Uterus (tissue), 4 donors: ENCODE measurements at places on chromosomes 4 and X. TPM values are rescaled to one million over a fixed set of nuclear protein-coding genes. Genes with fewer than 3 reads are reported as not detected.

Gene TEC
- 2.9 TPM for total RNA-seq

Gene CXCL3
- total RNA-seq, result 0.62 TPM

GRCh38 chr4:79625361-79625760, 217.3 kb upstream of the GK2 start:
- H3K27ac ChIP-seq, result peak overlapping the region; percentile 6
- no peaks in the 10 kb centered on the region for H3K4me1 ChIP-seq
- no peaks in the 10 kb centered on the region for H3K36me3 ChIP-seq

Gene ADGRA3
- total RNA-seq, result 103 TPM

- no peak overlapping the region for H3K27ac ChIP-seq
- no peaks in the 10 kb centered on the region for H3K27me3 ChIP-seq
- no peak overlapping the region for H3K4me3 ChIP-seq
- DNase-seq, result no peak
These were observed 289.7 kb upstream of the LDB2 start for GRCh38 chr4:17188125-17188524.

DNA sequence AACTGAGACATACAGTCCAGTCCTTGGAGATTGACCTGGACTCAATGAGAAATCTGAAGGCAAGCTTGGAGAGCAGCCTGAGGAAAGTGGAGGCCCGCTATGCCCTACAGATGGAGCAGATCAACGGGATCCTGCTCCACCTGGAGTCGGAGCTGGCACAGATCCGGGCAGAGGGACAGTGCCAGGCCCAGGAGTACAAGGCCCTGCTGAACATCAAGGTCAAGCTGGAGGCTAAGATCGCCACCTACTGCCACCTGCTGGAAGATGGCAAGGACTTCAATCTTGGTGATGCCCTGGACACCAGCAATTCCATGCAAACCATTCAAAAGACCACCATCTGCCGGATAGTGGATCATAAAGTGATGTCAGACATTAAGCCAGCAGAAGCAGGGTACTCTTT, 20.4 kb upstream of the FRMPD3 start:
- no peak overlapping the region for H3K27ac ChIP-seq
- H3K4me3 ChIP-seq, result no peak overlapping the region
- no peaks in the 10 kb centered on the region for H3K36me3 ChIP-seq
- H3K4me1 ChIP-seq, result no peaks in the 10 kb centered on the region
- H3K27me3 ChIP-seq, result no peaks in the 10 kb centered on the region

- H3K27me3 ChIP-seq, result no peaks in the 10 kb centered on the region
- H3K4me1 ChIP-seq, result no peaks in the 10 kb centered on the region
- no peak overlapping the region for H3K4me3 ChIP-seq
- H3K36me3 ChIP-seq, result no peaks in the 10 kb centered on the region
- no peak overlapping the region for H3K27ac ChIP-seq
- peak; percentile 15 for DNase-seq
These were observed 833.9 kb upstream of the PRKX start for GRCh38 chrX:4547213-4547836.

Gene BST1
- 1.5 TPM for total RNA-seq

Gene GYG2
- not detected for total RNA-seq

Gene NELFA
- total RNA-seq, result 11.3 TPM

DNA sequence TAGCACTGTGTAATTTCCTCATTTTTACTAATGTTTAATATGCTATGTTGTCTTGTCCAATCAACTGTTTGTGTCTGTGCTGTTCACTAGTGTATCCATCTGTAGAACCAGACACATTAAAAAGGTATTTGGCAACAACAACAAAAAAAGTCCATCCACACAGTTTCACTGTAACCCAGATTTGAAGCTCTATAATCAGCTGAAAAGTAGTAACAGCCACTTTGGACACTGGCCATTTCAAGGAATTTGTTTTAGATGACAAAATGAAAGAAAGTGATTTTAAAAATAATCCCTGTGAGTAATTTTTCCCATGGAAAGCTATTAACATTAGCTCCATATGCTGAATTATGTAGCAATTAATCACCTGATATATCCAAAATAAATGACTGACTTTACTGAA, 2.2 kb upstream of the FBXL5 start:
- DNase-seq, result no peak
- H3K4me3 ChIP-seq, result no peak overlapping the region
- H3K27me3 ChIP-seq, result no peaks in the 10 kb centered on the region
- H3K27ac ChIP-seq, result no peak overlapping the region
- no peaks in the 10 kb centered on the region for H3K4me1 ChIP-seq
- H3K36me3 ChIP-seq, result no peaks in the 10 kb centered on the region

Gene LINC00632
- total RNA-seq, result 38.4 TPM

GRCh38 chr4:184669251-184669650, 19.7 kb downstream of the PRIMPOL start:
- H3K27ac ChIP-seq, result no peak overlapping the region
- no peak overlapping the region for H3K4me3 ChIP-seq
- DNase-seq, result no peak
- no peaks in the 10 kb centered on the region for H3K36me3 ChIP-seq
- H3K27me3 ChIP-seq, result no peaks in the 10 kb centered on the region
- no peaks in the 10 kb centered on the region for H3K4me1 ChIP-seq

Gene RWDD4
- total RNA-seq, result 11.8 TPM

DNA sequence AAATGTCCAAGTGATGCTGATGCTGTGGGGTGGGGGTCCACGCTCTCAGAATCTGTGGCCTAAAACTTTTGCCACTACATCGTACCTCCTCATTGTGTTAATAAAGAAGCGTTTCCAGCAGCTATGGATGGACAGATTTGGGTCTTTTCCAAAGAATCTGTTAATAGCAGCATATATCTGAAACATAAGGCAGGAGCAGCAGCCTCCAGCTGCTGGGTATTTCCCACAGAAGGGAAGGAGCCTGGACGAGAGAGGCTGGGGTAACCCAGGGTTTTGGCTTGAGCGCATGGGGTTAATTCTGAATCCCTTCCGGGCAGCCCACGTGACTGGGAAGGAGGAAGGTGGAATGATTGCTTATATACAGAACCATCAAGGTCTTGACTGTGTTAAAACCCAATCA, 332.4 kb downstream of the BCOR start:
- H3K4me3 ChIP-seq, result no peak overlapping the region
- H3K36me3 ChIP-seq, result no peaks in the 10 kb centered on the region
- peaks cover 2% of the 10 kb centered on the region for H3K4me1 ChIP-seq
- DNase-seq, result no peak
- H3K27ac ChIP-seq, result no peak overlapping the region

Gene CDKL2
- total RNA-seq, result 3.1 TPM

DNA sequence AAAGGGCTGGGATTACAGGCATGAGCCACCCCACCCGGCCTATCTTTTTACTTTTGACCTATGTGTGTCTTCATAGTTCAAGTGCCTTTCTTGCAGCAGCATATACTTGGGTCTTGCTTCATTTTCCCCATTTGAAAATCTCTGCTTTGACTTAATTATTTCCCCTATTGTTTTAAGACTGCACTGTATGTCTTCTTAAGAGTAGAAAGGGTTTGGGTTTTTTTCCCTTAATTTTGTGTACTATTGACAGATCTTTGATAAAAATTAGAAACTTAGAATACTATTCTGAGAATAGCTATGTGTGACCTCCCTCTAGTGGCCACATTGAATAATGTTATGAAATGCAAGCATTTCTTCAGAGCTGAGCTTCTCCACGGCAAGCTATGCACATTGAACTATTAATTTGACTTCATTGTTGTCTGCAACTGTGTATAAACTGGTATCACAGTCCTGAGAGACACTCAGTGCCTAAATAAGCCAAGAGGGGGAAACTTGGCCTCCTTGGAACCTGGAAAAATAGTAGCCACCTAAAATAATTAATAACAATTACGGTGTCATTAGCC, 8.7 kb upstream of the SLC25A4 start:
- no peaks in the 10 kb centered on the region for H3K27me3 ChIP-seq
- H3K36me3 ChIP-seq, result no peaks in the 10 kb centered on the region
- no peak overlapping the region for H3K4me3 ChIP-seq
- no peak overlapping the region for H3K27ac ChIP-seq

- H3K4me3 ChIP-seq, result peak overlapping the region; percentile 44
- no peaks in the 10 kb centered on the region for H3K27me3 ChIP-seq
- H3K27ac ChIP-seq, result peak overlapping the region; percentile 76
- no peaks in the 10 kb centered on the region for H3K4me1 ChIP-seq
These were observed 806 bp upstream of the CD99L2 start for GRCh38 chrX:150899191-150899757.

- no peak overlapping the region for H3K4me3 ChIP-seq
- H3K36me3 ChIP-seq, result no peaks in the 10 kb centered on the region
- H3K4me1 ChIP-seq, result no peaks in the 10 kb centered on the region
- H3K27ac ChIP-seq, result no peak overlapping the region
- no peaks in the 10 kb centered on the region for H3K27me3 ChIP-seq
These were observed 233.0 kb upstream of the SLC7A11 start for GRCh38 chr4:138475116-138475515.

DNA sequence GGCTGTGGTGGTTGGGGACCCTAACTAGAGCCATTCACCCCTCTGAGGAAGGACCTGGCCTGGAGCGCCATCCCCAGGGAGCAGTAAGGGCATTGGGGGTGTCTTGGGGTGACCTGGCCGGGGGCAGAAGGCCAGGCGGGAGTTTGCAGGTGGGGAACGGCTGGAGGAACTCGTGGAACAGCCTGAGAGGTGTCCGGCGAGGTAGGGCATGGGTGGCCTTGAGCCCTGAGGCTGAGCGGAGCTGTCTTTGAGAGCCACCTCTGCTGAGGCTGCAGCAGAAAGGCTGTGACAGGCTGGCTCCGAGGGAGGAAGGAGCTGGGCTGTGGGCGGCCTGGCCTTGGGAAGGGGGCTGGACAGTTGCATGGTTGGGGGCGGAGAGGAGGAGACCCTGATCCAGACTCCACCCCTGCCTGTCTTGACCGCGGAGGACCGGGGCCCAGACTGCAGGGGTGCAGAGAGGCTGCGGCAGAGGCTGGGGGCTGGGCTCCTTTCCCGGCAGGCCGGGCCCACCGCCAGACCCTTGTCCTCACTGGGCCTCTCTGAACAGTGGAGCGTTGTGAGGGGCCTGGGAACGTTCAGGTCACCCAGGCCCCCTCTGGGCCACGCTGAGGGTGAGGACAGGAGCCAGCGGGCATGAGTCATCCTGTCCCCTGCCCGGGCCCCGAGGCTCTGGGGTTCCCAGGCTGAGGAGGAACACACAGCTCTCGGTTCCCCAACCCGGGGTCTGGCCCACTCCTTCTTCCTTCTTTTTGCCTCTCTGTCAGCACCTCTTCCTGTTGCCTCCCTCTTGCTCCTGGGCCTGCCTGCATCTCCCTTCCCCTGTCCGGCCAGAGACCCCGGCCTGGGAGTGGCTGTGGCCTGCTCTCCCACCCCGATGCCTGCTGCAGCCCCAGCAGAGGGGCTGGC, 8.1 kb downstream of the SH3BP2 start:
- H3K4me3 ChIP-seq, result peak overlapping the region; percentile 13
- H3K27ac ChIP-seq, result peak overlapping the region; percentile 84
- no peaks in the 10 kb centered on the region for H3K36me3 ChIP-seq
- peaks cover 8% of the 10 kb centered on the region for H3K4me1 ChIP-seq

- DNase-seq, result no peak
- no peak overlapping the region for H3K4me3 ChIP-seq
- H3K36me3 ChIP-seq, result no peaks in the 10 kb centered on the region
- H3K27ac ChIP-seq, result no peak overlapping the region
These were observed 45.0 kb downstream of the SLC34A2 start for GRCh38 chr4:25700661-25701060.

- no peaks in the 10 kb centered on the region for H3K27me3 ChIP-seq
- H3K4me3 ChIP-seq, result no peak overlapping the region
- no peak for DNase-seq
- H3K27ac ChIP-seq, result no peak overlapping the region
These were observed 330.3 kb downstream of the PDHA2 start for GRCh38 chr4:96170198-96170597.

GRCh38 chrX:107632346-107632745, 4.0 kb downstream of the PRPS1 start:
- H3K4me1 ChIP-seq, result no peaks in the 10 kb centered on the region
- H3K27me3 ChIP-seq, result no peaks in the 10 kb centered on the region
- H3K4me3 ChIP-seq, result no peak overlapping the region
- DNase-seq, result no peak

GRCh38 chr4:7750972-7751371, 188.7 kb downstream of the AFAP1 start:
- H3K36me3 ChIP-seq, result no peaks in the 10 kb centered on the region
- no peak overlapping the region for H3K4me3 ChIP-seq
- no peaks in the 10 kb centered on the region for H3K4me1 ChIP-seq
- H3K27me3 ChIP-seq, result no peaks in the 10 kb centered on the region
- no peak for DNase-seq

DNA sequence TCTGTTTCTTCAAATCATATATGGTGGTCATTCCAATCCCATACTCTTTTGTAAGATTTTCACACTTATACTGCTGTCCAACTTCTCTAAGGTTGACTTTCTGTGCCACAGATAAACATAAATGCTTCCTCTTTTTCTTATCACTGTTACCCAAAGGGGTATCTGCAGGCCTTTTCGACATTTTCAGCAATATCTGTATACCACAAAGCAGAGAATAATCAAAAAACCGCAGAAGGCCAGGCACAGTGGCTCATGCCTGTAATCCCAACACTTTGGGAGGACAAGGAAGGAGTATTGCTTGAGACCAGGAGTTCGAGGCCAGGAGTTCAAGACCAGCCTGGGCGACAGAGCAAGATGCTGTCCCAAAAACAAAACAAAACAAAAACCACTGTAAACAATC, 3.1 kb upstream of the RFC1 start:
- H3K27ac ChIP-seq, result no peak overlapping the region
- H3K27me3 ChIP-seq, result no peaks in the 10 kb centered on the region
- no peak overlapping the region for H3K4me3 ChIP-seq
- no peaks in the 10 kb centered on the region for H3K4me1 ChIP-seq
- no peak for DNase-seq

DNA sequence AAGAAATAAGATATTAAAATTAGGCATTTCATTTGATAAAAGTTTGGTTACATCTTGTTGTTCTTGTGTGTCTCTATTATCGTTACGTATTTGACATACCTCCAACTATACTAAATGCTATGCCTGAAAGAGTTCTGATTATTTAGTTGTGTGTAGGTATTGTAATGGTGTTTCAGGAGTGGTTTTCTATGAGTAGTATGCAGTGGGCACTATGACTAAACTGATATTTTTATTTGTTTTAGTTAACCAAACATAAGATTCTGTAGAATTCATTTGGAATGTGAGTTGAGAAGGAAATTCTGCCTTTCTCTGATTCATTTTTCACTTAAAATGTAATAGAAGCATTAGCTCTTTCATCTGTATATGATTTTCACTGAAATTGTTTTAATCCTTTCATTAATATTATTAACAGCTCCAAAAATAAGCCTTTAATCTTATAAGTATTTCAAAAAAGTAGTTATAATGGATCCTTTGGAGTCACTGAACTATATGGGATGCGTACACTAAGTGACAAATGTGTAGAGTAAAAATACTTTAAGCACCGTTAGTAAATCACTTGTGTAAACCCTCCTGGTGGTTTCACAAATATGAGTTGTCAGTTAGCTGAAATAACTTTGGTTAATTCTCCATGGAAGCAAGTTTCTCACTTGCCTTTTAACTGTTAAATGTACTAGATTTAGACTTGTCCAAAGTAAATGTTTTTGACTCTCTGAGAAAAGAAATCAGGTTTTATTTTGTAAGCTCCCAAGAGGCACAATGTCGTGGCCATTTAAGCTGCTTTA, 388.7 kb downstream of the ADGRL3 start:
- H3K27ac ChIP-seq, result no peak overlapping the region
- no peak for DNase-seq
- no peaks in the 10 kb centered on the region for H3K27me3 ChIP-seq
- no peak overlapping the region for H3K4me3 ChIP-seq
- no peaks in the 10 kb centered on the region for H3K36me3 ChIP-seq

- H3K4me1 ChIP-seq, result no peaks in the 10 kb centered on the region
- no peak overlapping the region for H3K27ac ChIP-seq
- H3K27me3 ChIP-seq, result no peaks in the 10 kb centered on the region
- no peak for DNase-seq
These were observed 235.1 kb upstream of the CPEB2 start for GRCh38 chr4:14767142-14767541.

GRCh38 chrX:134074151-134074550, 88.8 kb upstream of the GPC3 start:
- DNase-seq, result no peak
- H3K4me1 ChIP-seq, result no peaks in the 10 kb centered on the region
